ENCODE measurements at places on chromosomes 4 and X.

DNA sequence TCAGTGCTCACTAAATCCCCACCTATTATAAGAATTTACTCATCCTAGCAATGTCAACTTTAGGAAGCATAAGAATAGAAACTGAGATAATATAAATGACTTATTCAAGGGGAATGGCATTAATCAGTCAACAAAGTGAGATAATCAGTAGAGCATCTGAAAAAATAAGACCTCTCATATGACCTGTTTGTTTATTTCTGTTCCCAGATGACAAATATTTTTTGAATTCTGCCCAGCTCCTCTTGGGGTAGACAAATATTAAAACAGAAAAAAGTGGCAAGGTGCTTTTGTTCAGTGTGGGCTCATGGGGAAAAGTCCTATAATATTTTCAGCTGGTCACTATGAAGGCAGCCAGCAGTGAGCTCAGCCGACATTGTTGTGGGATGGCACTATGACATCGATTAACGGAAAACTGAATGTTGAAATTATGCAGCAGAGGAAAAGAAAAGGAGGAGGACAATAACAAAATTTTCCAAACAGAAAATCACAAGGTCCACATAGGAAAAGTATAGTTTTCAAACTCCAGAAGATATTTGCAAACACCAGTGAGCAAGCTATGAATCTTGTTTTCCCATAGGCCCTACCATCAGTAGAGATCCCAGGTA, 109.6 kb downstream of the ANXA3 start:
- no peak for DNase-seq

GRCh38 chrX:71615954-71616353, 2.4 kb downstream of the CXCR3 start:
- no peak for DNase-seq

GRCh38 chr4:94595880-94596483, 144.2 kb downstream of the PDLIM5 start:
- DNase-seq = no peak

DNA sequence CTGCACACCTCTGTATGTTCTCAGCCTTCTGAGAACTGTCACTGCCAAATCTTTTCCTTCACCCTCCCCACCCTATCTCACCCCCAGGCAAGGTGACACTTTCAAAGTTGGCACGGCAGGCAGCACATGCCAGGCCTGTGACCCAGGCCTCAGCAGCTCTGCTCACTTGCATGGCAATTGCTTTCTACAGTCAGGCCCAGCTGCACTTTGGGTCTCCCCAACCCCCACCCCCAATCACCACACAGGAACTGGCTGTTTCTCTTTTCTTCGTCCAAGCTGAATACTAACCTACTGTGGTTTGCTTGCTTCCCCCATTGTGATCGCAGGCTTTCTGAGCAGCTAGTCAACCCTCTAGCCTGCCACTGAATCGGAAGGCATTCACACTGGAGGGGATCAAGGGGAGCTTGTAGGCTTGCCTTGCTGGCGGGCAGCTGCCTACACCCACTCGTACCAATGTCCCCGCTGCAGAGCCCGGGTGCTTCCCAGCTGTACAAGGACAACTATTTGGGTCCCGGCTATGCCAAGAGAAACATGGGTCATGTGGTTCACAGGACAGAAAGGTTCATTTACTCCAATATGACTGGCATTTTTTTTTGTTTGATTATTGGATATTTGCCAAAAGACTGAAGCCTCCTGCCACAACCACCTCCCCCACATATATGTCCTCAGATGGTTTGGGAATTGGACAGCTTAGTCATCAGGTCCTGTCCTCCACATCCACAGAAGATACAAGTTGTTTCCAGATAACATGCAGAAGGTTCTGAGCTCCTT, 28.1 kb downstream of the SLC25A43 start:
- DNase-seq = peak; percentile 39

- DNase-seq = no peak
These were observed 36.0 kb upstream of the GYPA start for GRCh38 chr4:144176476-144176875.

GRCh38 chr4:147093206-147093605, 147.5 kb upstream of the TTC29 start:
- no peak for DNase-seq

- no peak for DNase-seq
These were observed 165.6 kb upstream of the GALNT7 start for GRCh38 chr4:173002830-173003561.

GRCh38 chrX:22116605-22117546, 84.8 kb downstream of the PHEX start:
- no peak for DNase-seq

DNA sequence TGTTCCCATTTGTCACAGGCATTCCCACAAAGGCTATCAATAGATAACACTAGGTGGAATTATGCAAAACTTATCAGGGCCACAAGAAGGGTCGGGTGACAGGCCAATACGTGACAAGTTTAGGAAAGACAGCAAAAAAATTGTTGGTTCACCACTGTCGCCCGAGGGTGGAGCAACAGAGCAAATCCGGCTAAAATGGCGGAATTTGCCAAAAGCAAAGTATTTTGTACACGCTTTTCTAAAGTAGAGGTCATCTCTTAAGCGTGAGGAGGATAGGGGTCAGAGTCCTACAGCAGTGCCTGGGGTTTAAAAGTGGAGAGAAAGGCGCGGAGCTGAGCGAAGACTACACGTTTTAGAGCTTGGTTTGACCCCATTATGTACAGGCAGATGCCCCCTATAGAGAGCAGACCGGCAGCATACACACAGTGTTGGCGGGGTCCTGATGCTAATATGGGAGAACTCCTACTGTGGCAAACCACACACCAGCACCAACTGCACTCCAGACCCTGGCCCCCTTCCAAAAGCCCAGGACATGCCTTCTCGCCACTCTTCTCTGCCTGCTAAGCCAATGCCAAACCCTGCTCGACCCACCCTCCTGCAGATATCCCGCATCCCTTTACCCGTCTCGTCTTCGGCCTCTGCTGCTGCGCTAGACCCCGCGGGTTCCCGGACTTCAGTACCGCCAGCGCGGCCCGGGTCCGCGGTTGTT, 733 bp downstream of the CCNA2 start:
- peak; percentile 53 for DNase-seq

DNA sequence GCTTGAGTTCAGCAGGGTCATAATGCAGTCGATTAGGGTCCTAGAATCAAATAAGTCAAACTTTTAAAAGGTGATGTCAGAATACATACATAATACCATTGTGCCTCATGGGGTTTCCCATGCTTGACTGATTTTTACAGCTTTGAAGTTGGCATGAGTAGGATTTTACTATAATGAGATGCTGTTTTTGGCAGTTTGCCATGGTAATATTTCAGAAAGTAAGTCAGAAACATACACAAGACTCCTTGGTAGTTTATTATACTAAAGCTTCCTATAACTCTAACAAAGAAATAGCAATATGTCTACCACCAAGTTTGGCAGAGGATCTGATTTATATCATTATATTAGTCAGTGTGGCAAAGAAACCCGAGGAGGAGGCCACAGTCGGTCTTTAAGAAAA, 45.2 kb downstream of the PHKA2 start:
- DNase-seq = no peak

DNA sequence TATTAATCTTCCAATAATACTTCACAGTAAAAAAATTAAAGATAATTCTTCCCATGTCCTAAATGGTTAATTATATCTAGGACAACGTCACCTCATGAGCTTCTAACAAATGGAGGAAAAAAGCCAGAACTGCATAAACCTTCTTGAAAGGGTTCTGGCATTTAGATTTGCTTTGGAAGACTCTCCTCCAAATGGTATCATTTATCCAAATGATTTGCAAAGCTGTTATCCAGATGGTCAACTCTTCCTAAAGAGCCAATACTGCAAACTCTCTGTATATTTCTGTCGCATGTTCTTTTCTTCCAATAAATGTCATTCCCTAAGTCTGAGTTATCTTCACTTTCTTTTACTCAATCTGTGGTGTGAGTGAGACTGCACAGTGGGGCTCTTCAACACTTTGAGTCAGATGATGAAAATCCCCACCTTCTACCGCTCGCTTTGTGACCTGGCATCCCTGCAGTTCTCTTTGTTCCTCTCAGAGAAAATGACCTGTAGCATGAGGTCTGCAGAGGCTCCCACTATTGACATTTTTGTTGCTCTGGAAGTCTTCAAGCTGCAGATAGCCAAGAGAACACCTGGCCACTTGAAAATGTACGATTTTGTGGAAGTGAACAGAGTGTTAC, 52.9 kb downstream of the TMEM150C start:
- no peak for DNase-seq

DNA sequence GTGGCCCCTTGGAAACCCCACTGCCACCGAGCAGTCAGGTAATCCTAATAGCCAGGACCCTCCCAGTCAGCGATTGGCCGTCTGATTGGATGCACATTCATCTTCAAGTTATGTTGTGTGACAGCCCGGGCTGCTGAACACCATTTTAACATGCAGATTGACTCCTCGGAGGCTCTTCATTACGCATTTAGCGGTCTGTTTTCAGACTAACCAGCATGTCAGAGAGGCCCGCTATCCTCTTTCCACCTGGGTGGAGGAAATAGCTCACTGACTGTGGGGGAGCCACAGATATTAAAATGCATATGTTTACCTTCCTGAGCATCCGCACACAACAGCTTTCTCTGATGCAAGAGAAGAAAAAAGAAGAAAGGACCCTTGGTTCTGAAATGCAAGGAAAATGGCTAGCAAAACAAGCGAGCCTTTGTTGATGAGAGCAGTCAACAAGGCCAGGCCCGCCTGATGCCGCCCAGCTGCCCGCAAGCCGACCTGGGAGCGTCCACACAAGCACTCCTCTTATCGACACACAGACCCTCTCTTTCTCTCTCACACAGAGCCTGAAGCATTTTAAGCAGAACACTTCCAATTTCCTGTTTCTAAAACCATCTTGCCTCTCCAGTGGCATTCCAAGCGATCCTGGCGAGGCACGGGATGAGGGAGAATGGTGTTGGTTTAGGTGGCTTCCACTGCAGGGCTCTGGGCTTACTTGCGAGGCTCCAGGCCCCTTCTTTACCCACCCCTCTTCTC, 118.3 kb downstream of the MGST2 start:
- DNase-seq = no peak

DNA sequence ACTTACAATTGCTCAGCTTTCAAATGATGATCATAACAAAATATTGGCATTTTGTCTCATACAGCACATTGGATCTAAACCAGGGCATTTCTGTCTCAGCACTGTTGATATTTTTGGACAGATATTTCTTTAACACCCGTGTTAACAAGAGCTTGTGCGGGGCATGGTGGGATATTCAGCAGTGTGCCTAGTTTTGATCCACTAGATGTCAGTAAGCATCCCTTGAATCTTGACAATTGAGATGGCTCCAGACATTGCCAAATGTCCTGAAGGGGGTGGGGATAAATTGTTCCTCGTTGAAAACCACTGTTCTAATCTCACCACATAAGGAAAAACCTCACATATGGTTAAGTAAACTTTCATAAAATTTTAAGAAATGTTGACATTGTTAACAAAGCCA, 806.3 kb downstream of the STIM2 start:
- no peak for DNase-seq

GRCh38 chr4:154916068-154916467, 135.0 kb downstream of the RBM46 start:
- DNase-seq = no peak

DNA sequence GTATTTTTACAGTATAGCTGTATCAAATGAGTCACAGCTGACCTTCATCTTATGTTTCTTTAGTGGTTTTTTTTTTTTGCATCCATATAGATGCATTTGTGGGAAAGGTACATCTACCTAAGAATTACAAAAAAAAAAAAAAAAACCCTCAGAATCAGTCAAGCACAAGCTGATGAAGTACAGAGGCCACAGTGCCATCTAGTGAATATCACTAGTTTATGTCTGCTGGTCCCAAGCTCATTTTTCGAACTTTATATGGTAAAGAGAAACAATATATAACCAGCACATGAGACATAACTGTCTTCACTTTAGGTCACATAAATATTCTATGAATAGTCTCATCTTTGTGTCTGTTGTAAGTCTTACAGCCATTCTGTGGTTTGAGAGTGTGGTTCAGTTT, 220.1 kb downstream of the DLG3 start:
- no peak for DNase-seq

DNA sequence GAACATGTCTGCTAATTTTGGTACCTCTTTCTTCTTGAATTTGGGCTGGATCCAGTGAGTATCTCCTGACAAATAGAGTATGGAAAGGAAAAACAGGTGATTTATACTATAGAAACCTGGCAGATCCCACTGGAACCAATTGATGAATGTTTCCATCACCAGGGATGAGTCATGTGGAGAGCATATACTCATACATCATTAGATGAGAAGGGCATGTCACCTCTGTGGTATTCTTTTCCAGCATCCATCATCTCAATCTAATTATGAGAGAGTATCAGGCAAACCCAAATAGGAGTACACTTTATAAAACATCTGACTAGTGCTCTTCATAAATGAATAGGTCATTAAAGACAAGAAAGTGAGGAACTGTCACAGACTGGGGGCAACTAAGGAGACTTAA, 90.7 kb downstream of the CLDN22 start:
- DNase-seq = no peak

- DNase-seq = no peak
These were observed 205.5 kb upstream of the MBNL3 start for GRCh38 chrX:132694382-132694781.

DNA sequence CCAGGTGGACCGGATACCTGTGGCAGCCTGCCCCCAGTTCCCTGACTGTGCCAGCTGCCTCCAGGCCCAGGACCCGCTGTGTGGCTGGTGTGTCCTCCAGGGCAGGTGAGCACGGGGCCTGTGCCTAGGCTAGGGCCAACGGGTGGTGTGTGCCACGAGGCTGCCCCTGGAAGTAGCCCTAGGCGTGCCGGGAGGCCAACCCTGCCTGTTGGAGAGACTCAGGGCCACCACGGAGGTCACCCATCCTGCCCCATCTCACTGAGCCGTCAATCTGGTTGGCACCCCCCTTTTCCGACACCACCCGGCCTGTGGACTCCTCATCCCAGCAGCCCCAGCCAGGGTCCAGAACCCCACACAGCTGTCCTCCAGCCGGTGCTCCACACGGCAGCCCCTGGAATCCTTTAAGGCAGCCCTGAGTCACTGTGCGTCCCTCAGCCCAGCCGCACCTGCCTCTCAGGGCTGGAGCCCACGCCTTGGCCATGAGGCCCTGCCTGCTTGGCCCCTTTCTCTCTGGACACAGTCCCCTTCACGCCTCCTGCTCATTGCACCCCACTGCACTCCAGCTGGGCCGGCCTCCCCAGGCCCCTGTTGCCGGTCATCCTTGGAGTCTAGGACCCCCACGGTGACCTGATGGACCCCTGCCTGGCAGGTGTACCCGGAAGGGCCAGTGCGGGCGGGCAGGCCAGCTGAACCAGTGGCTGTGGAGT, 5.3 kb downstream of the PLXNB3 start:
- no peak for DNase-seq

DNA sequence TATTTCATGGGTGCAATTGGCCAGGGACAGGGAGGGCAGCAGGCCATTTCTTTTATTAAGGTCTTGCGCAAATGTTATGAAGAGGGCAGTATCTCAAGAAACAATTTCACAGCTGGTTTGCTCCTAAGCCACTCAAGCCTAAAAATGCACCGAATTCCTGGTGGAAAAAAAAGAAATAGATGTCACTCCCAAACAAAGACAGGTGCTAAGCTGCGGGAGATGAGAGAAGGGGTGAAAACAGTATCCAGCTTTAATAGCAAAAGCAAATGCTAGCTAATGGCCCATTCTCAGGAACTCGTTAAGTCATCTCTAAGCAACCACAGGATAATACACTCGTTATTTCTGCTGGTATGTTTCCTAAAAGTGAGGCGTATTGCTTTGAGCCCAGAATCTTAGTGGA, 116.4 kb downstream of the ARX start:
- no peak for DNase-seq

Measured in activated naive CD8-positive, alpha-beta T cell treated with anti-CD3 and anti-CD28 coated beads, Interleukin-2, amount 10 ng/mL, durations not matched to agents 7 days and 5 days (primary cell).